ENCODE measurements at places on chromosomes 3 and 15.

DNA sequence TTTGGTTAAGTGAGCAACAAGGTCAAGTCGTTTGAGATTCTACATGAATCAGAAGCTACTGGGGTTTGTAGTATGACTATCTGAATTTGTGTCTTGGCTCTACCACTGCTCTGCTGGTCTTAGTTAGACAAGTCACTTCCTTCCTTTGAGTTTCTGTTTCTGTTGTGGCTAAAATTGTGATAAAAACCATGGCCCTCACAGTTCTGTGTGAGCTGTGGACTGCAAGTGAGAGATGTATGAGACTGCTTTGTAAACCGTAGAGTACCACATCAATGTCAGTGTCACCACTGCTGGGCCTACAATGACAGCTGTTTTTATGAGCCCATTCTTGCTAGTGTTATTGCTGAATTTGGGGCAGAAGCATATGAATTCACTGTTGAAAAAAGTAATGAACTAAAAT is 32.7 kb downstream of the RARB start:
- DNase-seq: no peak

DNA sequence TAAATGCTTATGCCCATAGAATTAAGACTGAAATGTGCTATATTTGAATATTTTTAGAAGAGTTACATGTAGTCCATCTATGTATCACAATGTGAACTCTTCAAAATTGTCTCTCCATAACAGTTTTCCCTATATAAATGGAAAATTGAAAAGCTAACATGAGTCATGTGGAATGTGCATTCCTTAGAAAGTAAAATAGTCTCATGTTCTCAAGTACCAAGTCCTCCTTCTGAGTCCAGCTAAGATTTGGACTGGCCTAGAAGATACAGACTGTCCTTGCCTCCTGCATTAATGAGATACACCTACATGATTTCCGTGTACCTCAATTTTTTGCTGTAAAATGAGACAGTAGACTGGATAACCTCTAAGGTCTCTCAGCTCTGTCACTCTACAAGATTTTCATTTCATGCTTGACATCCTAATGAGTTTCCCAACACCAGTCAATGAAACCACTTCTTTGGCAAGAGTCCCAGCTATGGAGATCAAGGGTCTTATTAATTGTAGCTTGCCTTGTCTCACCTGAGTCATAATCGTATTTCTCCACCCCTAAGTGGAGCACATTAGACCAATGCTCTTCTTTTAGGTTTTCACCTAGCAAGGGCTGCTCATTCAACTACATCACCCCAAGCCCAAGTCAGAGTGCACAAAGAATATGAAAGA is 350.6 kb upstream of the IL12A start:
- peak; percentile 32 for DNase-seq

DNA sequence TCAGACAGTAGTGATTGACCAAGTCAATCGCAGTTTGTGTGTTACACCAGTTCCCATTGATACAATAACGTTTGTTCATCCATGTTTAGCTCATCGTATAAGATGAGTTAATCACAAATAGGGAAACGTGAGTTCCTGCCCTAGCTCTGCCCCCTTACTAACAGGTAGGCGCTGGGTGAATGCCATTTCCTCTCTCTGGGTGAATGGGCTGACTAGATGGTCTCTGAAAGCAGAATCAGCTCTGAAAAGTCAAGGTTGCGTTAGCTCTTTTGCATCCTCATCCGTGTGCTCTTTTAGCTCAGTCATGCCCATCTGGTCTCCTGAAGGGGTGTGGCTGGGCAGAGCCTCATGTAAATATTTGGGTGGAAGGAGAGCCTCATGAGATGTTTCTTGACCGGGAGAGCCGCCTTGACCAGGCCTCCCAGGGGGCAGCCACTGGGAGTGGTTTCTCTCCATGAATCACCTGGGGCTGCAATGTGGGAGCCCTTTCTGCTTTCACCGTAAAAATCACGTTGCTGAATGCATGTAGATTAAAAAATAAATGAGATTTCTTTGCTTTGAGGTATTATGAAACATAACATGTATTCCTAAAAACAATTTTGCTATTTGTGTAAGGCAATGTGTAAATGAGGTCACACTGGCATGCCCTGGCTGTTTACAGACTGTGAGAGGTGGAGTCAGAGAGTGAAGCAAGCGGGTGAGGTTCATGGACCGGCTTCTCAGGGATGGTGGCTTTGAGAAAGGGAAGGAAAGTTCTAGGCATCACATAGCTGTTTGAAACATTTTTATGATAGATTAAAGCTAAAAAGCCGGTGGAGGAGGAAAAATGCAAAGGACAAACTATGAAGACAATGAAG is 108.4 kb upstream of the RASGRP1 start:
- DNase-seq: no peak

DNA sequence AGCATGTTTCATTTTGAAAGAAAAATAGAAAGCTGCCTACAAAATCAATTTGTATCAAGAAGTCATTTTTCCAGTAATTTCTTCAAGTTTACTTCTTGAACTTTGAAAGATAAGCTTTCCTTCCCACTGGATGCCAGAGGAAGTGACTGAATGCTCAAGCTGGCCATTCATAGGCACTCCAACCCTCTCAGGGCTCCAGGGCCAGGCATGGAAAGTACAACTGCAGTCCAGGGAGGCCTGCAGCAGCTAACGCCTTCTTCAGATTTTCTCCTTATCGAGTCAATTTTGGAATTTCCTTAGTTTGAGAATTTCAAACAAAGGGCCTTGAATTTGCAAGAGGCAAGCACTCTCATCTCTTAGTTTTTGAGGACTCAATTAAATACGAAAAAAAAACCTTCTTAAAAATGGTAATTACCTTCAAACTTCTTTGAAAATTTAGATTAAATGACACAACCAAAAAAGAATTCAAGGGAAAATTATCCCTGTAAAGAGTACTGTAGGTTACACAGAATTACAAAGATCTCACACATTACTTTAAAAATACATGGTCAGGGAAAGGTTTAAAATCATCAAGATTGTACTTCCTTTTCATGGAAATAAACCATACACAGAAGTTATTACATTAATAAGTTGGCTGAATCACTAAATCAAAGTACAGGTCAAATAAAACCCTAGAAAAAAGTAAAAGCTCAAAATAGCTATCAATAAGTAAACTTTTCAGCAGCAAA is 2.5 kb downstream of the UBP1 start:
- DNase-seq: no peak

- DNase-seq: no peak
These were observed 216.1 kb downstream of the ATP8B4 start for GRCh38 chr15:49902685-49903501.

GRCh38 chr3:9246189-9246588 is 3.3 kb downstream of the SRGAP3 start:
- DNase-seq: no peak

GRCh38 chr3:141900343-141900742 is 23.9 kb downstream of the ATP1B3 start:
- no peak for DNase-seq

DNA sequence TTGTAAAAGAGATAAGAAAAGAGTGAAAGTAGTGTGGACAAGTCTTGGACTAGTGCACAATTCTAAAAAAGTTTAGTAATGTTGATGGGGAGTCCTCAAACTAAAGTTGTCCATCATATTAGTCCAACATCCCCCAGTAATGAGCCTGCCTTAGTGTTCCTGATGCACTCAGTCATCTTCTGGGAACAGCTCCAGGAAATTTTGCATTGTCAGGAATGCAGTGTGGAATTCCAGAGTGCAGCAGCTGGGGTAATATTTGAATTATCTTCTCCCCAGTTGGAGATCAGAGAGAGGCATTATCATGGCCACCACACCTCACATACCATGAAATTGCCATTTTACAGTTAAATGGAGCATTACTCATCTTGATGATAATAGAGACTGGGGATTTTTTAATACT is 528.8 kb upstream of the NAALADL2 start:
- no peak for DNase-seq

GRCh38 chr3:178263236-178263916 is 272.9 kb upstream of the KCNMB2 start:
- DNase-seq: no peak

- DNase-seq: no peak
These were observed 132.7 kb upstream of the AGBL1 start for GRCh38 chr15:85947021-85947420.

DNA sequence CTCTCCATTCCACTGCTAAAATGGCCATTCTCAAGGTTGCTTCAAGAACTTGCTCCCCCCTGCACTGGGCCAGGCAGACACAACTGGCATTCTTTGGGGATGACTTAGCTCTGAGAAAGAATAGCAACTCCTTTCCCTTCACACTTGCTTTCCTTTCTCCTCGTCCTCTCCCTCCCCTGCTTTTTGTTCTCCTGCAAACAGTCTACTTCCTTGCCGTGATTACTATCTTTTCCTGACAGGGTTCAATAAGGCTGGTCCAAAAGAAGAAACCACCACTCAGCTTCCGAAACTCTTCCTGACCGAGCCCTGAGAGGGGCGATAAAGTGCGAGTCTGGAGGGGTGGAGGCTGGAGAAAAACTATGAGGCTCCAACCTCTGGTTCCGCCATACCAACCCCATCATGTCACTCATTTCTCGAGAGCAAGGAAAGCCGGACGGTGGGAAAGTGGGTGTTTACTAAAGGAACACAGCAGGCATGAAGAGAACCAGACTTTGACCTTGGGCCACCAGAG is 5.0 kb downstream of the AMOTL2 start:
- no peak for DNase-seq

DNA sequence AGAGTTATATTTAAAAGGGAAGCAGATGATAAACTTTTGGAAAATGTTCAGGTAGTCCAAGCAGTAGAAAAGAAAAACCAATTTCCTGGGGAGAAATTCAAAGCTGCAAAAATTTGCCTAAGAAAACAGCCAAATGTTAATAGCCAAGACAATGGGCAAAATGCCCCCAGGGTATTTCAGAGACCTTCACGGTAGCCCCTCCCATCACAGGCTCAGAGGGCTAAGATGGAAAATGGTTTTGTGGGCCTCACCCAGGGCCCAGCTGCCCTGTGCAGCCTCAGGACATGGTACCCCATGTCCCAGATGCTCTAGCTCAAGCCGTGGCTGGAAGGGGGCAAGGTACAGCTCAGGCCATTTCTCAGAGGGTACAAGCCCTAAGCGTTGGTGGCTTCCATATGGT is 391.0 kb downstream of the ZIC4 start:
- no peak for DNase-seq

DNA sequence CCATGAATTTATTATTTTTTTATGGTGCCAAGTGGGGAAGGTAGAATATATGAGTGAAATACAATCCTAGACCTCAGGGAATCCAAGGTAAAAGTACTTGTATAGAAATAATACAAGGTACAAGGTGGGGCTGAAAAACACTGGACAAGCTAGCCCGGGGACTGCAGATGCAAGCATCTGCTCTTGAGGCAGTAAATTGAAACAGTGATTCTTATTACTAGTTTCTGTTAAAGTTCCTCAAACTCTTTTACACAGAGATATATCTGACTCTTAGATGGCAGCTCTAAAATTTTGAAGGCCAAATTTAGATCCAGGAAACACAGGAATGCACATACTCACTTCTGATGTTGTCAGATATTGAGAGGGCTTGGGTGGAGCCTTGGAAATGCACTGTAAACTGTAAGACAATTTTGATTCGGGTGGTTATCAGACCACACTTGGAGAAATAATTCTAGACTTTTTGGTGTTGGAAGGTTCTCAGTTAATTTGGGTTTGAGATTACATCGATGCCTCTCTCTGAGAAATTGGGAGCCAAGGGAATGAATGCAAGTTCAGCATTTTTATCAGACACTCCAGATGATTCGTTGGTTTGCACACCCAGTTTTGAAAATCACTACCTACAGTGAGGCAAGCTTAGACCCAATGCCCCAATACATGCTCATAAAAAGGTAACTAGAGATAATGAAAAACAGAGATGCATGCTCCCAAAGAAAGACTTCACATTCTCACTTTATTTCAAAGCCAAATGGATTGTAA is 7.3 kb downstream of the TP63 start:
- no peak for DNase-seq

DNA sequence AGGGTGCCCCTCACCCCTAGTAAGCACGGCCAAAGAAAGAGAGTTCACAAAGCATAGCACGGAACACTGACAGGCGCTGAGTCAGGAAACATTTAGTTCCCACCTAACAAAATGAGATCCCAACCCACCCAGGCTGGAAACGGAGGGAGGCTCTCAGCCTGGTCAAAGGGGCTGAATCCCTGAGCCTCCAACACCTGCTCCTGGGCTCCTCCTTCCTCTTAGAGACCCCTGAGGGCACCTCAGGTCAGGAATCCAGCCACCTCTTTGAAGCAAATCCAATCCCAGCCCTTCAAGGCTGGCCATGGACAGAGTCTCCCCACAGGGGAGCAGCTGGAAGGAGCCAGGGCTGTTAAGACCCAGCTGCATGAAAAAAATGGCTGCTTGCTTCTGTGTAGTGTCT is 154.4 kb upstream of the HES1 start:
- DNase-seq: no peak

GRCh38 chr15:91311986-91312385 is 211.9 kb downstream of the SV2B start:
- no peak for DNase-seq

DNA sequence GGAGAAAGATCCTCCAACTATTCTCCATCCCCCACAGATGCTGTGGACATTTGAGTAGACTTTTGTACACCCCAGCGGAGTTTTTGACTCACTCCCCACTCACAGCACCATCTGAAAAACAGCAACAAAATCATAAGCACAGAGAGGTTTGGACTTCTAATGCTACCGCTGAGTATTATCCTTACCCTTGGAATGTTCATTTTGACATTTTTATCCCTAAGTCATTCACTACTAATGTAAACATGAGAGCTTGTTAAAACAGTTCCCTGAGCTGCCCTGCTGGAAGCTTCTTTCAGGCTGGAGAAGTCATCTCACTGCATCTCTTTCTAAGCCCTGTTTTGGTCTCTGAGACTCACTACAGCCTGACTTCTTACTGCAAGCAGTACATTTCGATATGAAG is 1045.9 kb downstream of the MCTP2 start:
- no peak for DNase-seq

DNA sequence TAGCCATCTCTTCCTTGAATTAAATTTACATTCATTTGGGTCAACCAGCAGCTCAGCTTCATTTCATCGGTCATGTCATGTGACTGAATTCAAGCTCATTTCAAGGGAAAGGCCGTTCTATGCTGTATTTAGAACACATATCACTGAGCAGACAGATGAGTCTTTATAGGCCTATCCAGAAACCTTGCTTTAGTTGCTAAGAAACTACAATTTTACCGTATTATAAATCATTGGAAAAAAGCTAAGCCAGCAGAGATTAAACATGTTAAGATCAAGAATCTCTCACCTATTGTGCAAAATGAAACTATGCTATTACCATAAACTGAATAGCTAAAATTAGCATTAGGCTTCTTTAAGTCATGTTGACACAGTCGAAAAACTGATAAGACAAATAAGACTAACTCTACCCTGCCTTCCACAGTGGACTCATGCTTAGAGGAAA is 2.2 kb downstream of the NPTN start:
- DNase-seq: no peak

DNA sequence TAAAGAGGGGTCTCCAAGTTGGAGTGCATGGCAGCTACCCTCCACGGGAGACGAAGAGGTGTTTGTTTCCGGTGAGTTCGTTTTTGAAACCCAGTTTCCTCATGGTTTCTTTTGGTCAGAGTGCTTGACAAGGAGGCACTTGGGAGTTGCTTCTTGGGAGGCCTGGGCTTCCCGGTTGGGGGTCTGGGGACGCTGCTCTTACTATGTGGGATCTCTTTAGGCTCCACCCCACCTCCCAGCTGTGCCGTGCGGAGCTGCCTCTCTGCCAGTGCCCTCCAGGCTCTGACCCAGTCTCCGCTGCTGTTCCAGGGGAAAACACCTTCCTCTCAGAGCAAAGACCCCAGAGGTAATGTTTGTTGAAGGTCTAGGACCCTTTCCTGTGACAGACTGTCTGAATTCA is 29.6 kb downstream of the KIF7 start:
- no peak for DNase-seq

GRCh38 chr3:25441234-25441856 is 13.3 kb downstream of the RARB start:
- no peak for DNase-seq

- no peak for DNase-seq
These were observed 61.3 kb upstream of the SLC6A6 start for GRCh38 chr3:14340960-14341708.
